ENCODE measurements at places on chromosomes 2 and 18.

GRCh38 chr2:66189553-66189952 lies 245.4 kb upstream of the MEIS1 start:
- DNase-seq: no peak

DNA sequence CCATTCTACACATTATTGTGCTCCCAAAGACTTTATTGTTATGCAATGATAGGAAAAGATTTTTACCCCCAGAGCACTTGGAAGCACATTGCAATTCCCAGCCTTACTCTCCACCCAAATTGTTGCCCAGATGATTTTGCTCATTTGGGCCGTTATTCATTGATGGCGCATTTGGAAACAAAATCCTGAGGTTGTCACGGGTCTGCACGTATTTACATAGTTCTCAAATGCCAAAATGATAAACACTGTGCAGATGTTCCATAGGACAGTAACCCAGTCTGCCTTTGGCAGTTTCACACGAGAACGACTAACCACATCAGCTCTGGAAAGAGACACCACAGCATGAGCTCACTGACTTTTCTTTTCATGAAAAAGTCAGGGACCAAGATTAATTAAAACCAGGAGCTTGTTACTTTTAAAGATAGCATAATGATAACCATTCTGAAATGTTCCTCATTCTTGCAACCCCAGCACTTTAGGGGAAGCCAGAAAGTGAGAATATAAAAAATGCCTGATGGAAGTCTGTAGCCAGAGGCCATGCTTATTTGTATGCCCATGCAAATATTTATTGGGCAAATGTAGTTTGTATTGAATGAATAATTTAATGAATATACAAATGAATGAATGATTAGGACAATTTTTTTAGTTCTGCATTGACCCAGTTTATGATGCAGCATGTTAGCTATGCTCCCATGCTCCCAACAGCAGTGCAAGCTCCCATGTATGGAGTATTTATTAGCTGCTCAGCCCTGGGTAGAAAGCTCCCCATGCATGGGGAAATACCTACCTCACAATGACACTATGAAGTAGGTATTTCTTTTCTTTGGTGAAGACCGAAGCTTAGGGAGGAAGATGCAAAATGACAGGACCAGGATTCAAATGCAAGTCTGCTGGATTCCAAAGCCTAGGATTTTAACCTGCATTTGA lies 84.6 kb downstream of the MAIP1 start:
- DNase-seq: no peak

DNA sequence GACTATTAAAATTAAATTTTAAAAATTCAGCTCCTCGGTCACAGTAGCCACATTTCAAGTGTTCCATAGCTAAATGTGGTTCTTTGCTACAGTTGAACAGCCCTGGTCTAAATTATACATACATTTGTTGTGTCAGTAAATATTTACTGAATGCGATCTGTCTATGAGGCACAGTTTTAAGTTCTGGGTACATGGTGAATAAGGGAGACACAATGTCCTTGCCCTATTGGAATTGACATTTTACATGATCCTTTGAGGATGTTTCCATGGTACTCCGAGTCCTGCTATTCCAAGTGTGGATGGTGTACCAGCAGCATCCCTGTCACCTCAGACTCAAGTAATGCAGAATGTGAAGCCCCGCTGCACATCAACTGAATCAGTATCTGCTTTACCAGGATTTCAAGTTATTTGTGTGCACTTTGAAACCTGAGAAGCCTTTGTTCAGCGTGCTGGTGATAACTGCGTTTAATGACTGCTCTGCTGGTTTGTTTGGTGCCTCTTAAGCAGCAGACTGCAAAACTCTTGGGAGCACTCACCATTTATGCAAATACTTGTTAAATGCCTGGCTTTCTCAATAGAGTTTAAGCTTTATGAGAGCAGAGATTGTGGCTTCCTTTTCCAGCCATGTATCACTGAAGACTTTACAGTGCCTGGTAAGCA lies 1.5 kb downstream of the GALNT1 start:
- DNase-seq: no peak

DNA sequence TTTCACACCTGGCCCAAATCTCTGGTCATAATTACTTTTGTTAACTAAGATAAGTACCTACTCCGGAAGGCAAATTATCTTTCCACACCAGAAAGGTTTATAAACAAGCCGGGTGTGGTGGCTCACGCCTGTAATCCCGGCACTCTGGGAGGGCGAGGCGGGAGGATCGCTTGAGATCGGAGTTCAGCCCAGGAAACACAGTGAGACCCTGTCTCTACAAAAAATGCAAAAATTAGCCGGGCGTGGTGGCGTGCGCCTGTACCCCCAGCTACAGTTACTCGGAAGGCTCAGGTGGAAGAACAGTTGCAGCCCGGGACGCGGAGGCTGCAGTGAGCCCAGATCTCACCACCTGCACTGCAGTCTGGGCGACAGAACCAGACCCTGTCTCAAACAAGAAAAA lies 2.1 kb downstream of the PUM2 start:
- DNase-seq: no peak

- DNase-seq: no peak
Measured at GRCh38 chr18:63930773-63931354, 18.2 kb upstream of the HMSD start.

DNA sequence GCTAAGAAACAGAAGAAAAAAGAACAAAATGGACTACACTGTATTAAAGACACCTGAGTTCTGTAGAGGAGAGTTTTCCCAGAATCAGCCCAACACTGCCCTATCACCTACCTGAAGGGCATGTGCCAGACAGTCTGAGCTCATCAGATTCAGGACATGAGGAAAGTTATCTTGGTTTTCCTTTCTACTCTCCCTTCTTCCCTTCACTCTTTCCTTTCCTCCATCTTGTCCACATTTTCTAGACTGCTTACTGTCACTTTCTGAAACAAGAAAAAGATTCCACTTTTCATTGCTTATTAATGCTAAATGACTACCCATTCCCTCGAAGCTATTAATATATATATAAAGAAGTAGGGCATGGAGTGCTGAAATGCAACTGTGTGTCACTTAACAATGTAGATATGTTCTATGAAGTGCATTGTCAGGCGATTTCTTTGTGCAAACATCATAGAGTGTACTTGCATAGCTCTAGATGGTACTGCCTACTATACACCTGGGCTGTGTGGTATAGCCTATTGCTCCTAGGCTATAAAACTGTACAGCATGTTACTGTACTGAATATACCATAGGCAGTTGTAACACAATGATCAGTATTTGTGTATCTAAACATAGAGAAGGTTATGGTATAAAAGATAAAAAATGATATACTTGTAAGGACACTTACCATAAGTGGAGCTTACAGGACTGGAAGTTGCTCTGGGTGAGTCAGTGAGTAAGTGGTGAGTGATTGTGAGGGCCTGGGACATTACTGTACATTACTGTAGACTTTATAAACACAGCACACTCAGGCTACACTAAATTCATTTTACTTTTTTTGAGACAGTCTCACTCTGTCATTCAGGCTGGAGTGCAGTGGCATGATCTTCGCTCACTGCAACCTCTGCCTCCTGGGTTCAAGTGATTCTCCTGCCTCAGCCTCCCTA lies 145.5 kb upstream of the ITGA6 start:
- no peak for DNase-seq
